ENCODE measurements at places on chromosomes 3 and 15.

DNA sequence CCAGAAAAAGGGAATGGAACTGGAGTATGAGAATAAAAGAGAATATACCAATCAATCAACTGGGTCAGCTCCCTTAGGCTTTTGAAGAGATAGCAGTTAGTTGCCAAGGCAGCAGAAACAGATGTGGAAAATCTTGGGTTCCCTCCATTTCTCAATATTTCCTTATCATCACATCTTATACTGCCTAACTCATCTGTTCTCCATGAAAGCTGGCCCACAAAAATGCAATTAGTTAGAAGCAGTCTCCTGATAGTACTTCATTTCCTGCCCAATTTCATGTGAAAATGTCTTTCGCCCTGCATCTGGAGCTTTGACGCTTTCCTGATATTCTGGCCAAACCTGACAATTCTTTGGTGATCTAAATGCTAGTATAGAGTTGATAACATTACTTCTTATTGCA lies 30.1 kb upstream of the SPTSSB start:
- DNase-seq, result no peak
- H3K4me1 ChIP-seq, result 0 out of 2 replicates have a peak, but pooled peaks cover 3% of the 10 kb centered on the region
- H3K36me3 ChIP-seq, result peaks cover 7% of the 10 kb centered on the region
- H3K27ac ChIP-seq, result no peak overlapping the region
- no peaks in the 10 kb centered on the region for H3K27me3 ChIP-seq
- no peak overlapping the region for H3K4me3 ChIP-seq

- H3K27me3 ChIP-seq, result no peaks in the 10 kb centered on the region
- H3K4me1 ChIP-seq, result peaks cover 9% of the 10 kb centered on the region
- no peak overlapping the region for H3K27ac ChIP-seq
- no peak for DNase-seq
- no peak overlapping the region for H3K4me3 ChIP-seq
Measured at GRCh38 chr3:99602183-99602582, 36.2 kb upstream of the COL8A1 start.

DNA sequence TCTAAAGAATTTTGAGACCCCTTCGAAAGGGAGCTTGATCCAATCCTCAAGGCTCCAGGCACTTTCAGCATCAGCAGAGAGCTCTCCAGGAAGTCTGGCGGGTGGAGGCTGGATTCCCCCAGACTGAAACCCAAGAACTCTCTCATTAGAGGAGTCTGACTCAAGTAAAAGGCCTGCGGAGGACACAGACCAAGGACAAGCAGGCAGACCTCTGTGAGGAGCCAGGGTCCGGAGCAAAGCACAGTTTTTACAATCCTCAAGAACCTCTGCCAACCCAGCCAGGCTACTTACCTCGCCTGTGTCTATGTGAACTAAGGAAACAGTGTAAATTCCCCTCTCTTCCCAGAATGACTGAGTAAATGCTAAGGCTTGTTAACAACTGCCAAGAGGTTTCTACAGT lies 86.2 kb downstream of the FBN1 start:
- H3K4me1 ChIP-seq, result peaks cover 8% of the 10 kb centered on the region
- H3K36me3 ChIP-seq, result no peaks in the 10 kb centered on the region
- H3K4me3 ChIP-seq, result no peak overlapping the region
- no peaks in the 10 kb centered on the region for H3K27me3 ChIP-seq
- no peak overlapping the region for H3K27ac ChIP-seq

DNA sequence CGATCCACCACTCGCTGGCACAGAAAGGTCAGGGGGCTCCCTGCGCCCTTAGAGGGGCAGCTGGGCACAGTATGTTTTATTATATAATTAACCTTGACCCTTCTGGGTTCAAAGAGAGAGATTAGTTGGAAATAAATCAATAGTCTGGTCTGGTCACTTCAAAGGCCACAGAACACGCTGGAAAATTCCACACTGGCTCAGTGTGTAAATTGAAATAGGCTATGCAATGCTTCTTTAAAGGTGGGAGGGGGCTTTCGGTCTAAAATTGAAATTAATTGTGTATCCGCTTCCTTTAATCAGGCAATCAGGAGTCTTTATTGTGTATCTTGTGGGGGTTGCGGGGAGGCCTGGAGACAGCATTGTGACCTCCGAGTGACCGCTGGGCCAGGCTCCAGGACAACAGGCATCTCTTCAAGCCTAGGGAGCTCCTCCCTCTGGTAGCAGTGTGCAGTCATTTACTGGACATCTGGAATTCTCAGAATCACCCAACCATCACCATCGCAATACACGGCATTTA lies 8.0 kb downstream of the RNU5B-1 start:
- no peak for DNase-seq
- H3K36me3 ChIP-seq, result no peaks in the 10 kb centered on the region
- no peak overlapping the region for H3K4me3 ChIP-seq
- no peak overlapping the region for H3K27ac ChIP-seq
- H3K4me1 ChIP-seq, result peaks cover 17% of the 10 kb centered on the region

- H3K27me3 ChIP-seq, result no peaks in the 10 kb centered on the region
- peaks cover 3% of the 10 kb centered on the region for H3K36me3 ChIP-seq
- peaks cover 46% of the 10 kb centered on the region for H3K4me1 ChIP-seq
Measured at GRCh38 chr15:96889734-96890480, 559.4 kb downstream of the NR2F2 start.

DNA sequence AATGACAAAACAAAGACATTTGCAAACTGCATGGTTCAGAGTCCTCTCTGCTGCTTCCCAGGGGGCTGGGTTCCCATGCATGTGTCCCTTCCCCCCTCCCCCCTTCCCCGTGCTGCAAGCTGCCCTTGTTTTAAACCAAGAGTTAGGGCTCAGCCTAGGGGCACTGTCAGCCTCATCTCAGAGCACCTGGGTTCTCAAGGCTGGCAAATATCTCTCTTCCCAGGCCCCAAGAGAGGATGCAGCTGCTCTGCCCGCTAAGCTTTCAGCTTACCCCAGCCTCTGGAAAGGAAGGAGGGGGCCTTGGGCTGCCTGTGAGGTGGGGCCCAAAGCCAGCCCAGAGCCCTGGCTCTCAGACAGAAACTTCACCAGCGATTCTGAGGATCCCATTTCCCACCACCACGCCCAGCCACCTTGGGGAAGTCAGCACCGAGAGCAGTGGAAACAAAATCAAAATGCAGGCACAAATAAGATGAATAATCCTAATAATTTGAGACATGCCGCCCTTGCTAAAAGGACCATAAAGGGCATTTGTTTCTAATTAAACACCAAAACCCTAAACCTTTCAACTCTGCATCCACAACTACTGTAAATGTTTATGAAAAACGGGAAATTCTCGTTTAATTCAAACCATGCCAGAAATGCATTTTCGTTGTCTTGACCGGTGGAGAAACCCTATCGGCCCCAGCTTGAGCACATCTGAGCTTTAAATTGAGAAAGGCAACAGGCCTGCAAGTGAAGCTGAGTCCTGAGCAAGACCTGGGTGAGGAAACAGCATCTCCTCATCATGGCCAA lies 67.7 kb upstream of the WNT5A start:
- H3K27ac ChIP-seq, result peak overlapping the region; percentile 64
- peaks cover 36% of the 10 kb centered on the region for H3K4me1 ChIP-seq
- DNase-seq, result peak; percentile 50

DNA sequence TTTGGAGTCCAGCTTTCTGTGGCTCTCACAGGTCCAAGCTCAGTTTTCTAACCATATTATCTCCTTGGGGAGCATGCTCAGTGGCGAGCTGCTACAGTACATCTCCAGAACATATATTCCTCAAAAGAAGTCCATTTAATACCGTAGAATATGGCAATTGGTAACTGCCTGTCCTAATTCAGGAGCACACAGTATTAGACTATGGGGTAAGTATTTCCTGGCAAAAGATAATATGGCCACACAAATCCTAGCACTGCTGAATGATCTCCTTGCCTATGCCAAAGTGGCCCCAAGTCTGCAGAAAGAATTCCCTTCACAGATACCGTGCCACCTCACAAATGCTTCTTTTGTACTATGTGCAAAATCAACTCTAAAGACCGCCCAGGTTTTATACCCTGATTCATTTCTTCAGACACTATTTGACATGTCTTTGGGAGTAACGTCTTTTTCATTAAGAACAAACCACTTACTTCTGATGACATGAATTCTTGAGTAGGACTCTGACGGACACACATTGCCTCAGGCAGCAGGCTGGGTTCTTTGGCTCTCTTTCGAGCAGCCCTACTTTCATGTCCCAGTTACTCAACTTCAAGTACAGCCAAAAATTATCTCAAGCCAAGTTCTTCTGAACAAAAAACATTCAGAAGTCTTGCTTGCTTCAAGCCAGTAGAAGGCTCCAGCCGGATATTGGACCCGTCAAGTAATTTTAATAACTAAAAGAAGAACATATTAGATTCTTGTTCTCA lies 368.3 kb upstream of the DCBLD2 start:
- no peak for DNase-seq
- no peak overlapping the region for H3K4me3 ChIP-seq
- no peak overlapping the region for H3K27ac ChIP-seq
- H3K27me3 ChIP-seq, result 0 out of 2 replicates have a peak, but pooled peaks cover 3% of the 10 kb centered on the region
- H3K36me3 ChIP-seq, result no peaks in the 10 kb centered on the region

DNA sequence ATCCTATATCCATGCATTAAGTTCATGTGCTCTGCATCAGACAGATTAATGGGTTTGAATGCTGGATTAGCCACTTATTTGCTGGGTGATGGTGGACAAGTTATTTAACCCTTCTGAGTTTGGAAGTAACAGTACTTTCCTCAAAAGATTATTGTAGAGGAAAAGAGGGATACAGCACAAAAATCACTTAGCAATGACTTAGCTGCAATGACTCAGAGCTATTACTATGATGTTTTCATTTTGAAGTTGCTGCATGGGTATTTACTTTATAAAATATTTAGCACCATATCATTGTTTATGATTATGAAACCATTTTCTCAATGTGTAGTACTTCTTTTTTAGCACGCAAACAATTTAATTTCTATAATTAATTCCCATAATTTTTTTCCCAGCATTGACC lies 248.4 kb downstream of the MYRIP start:
- DNase-seq, result no peak
- no peaks in the 10 kb centered on the region for H3K27me3 ChIP-seq
- H3K27ac ChIP-seq, result no peak overlapping the region
- H3K4me1 ChIP-seq, result no peaks in the 10 kb centered on the region
- no peak overlapping the region for H3K4me3 ChIP-seq

- H3K36me3 ChIP-seq, result no peaks in the 10 kb centered on the region
- H3K4me1 ChIP-seq, result no peaks in the 10 kb centered on the region
- H3K4me3 ChIP-seq, result no peak overlapping the region
- no peaks in the 10 kb centered on the region for H3K27me3 ChIP-seq
- no peak for DNase-seq
- no peak overlapping the region for H3K27ac ChIP-seq
Measured at GRCh38 chr3:30934208-30934550, 39.7 kb upstream of the GADL1 start.

GRCh38 chr15:43214592-43215295 lies 6.1 kb downstream of the EPB42 start:
- H3K4me3 ChIP-seq, result no peak overlapping the region
- no peak overlapping the region for H3K27ac ChIP-seq
- no peaks in the 10 kb centered on the region for H3K36me3 ChIP-seq
- H3K27me3 ChIP-seq, result no peaks in the 10 kb centered on the region
- H3K4me1 ChIP-seq, result peaks cover 13% of the 10 kb centered on the region
- no peak for DNase-seq

DNA sequence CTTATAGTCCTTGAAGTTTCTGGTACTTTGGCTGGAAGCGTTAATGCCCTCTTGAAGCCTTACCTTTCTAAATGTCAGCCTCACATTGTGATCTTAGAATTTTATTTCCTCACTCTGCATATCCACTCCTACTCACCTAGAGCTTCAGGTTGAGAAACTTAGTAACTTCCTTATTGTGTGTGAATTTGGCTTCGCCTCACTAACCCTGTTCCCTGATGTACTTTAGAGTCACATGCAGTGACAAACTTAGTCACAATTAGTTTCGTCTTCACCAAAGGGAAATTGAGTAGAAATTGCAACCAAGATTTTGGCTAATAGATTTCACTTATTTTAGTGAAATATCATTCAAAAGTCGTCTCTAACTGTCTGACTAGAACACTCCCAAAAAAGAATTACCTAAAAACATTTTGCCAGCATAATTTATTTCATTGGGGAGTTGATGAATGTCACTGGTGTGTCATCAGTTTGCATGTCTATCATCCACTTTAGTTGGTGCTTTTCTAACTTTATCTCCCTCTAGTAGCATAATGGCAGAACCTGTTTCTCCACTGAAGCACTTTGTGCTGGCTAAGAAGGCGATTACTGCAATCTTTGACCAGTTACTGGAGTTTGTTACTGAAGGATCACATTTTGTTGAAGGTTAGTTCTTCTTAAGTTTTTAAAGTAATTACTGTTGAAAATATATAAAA lies 960 bp downstream of the MFN1 start:
- peaks cover 17% of the 10 kb centered on the region for H3K36me3 ChIP-seq
- H3K27ac ChIP-seq, result peak overlapping the region; percentile 55
- DNase-seq, result no peak
- H3K4me3 ChIP-seq, result peak overlapping the region; percentile 99
- peaks cover 8% of the 10 kb centered on the region for H3K4me1 ChIP-seq
- H3K27me3 ChIP-seq, result no peaks in the 10 kb centered on the region

DNA sequence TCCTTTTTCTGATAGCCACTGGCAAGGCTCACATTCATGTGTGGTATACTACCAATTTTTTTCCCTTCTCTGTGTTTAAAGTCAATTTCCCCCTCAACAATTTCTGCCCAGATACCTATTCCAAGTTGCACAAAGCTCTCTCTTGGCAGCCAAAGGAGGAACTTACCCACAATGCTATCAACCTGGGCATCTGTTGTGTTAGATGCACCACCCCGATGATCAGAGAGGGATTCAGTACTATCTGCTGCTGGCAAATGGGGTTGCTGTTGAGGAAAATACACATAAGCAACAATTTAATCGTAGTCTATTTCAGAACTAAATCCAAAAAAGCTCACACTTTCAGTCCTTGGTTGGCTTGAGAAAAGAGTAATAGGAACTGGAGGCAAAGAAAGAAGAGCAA lies 46.1 kb downstream of the AAGAB start:
- DNase-seq, result no peak
- no peaks in the 10 kb centered on the region for H3K4me1 ChIP-seq
- H3K27ac ChIP-seq, result no peak overlapping the region

DNA sequence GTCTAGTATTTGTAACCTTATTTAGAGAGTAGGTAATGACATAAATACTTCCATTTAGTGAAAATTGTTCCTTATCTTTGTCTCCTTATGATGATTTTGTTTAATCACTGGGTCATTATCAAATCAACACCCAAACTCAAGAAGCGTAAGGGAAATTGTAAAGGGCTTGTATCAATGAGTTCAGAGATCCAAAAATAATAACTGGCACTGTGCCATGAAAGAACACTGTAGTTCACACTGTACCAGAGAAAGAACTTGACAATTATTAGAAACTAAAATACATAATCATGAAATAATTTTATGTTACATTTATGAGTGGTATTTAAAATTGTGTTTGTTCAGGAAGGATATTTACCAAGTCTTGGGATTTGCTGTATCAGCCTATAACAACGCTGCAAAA lies 895.4 kb downstream of the FHIT start:
- H3K4me3 ChIP-seq, result no peak overlapping the region
- DNase-seq, result no peak
- no peaks in the 10 kb centered on the region for H3K36me3 ChIP-seq
- H3K27ac ChIP-seq, result no peak overlapping the region
- peaks cover 7% of the 10 kb centered on the region for H3K4me1 ChIP-seq
- H3K27me3 ChIP-seq, result no peaks in the 10 kb centered on the region

- no peaks in the 10 kb centered on the region for H3K4me1 ChIP-seq
- no peak overlapping the region for H3K4me3 ChIP-seq
- peak; percentile 29 for DNase-seq
- H3K27ac ChIP-seq, result no peak overlapping the region
- H3K36me3 ChIP-seq, result no peaks in the 10 kb centered on the region
- no peaks in the 10 kb centered on the region for H3K27me3 ChIP-seq
Measured at GRCh38 chr3:34394978-34395748, 596.7 kb downstream of the PDCD6IP start.
